ENCODE measurements at places on chromosomes 16 and 17. TPM values are rescaled to one million over a fixed set of nuclear protein-coding genes. Genes with fewer than 3 reads are reported as not detected.

RND2 gene
- total RNA-seq = 0.88 TPM

OTOP3 gene
- total RNA-seq = not detected

SDR42E1 gene
- 0.22 TPM for total RNA-seq

TTYH2 gene
- 0.72 TPM for total RNA-seq

HLF gene
- total RNA-seq = not detected

SLC16A11 gene
- not detected for total RNA-seq

DLX3 gene
- total RNA-seq = not detected

ZNF469 gene
- 8.9 TPM for total RNA-seq

Data from placental pericyte (primary cell).